Stimulated activated CD8-positive, alpha-beta memory T cell treated with anti-CD3 and anti-CD28 coated beads, Interleukin-7, amount 100 ng/mL, for 1 hour (primary cell): ENCODE measurements at places on chromosomes 2 and 18.

DNA sequence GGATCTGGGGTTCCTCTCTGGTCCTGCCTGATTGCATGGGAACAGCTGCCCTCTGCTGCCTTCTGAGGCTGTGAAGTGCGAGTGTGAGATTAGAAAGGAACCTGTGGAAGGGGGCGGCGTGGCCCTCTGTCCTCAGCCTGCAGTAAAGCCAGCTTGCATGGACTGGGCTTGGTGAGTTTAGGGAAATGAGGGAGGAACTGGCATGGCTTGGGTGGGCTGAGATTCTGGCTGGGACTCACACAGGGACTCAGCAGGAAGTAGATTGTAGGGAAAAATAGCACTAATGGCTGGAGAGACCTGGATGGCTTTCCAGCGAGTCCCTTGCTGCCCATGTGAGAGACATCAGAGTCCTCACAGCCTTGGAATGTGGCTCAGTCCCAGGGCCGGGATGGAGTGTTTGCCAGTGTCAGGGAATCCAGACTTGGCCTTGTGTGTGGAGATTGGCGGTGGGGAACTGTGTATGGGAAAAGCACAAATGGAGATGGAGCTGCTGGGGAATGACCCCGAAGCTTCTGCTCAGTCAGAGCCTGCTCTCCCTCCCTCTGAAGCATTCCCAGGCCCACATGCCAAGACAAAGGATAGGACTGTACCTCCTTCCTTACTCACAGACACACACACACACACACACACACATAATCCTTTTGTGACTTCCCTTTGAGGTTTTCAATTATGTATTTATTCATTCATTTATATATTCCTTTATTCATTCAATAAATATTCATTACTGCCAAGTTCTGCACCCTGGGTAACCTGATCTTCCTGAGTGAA, 115.4 kb downstream of the ACAA2 start:
- no peak for DNase-seq

DNA sequence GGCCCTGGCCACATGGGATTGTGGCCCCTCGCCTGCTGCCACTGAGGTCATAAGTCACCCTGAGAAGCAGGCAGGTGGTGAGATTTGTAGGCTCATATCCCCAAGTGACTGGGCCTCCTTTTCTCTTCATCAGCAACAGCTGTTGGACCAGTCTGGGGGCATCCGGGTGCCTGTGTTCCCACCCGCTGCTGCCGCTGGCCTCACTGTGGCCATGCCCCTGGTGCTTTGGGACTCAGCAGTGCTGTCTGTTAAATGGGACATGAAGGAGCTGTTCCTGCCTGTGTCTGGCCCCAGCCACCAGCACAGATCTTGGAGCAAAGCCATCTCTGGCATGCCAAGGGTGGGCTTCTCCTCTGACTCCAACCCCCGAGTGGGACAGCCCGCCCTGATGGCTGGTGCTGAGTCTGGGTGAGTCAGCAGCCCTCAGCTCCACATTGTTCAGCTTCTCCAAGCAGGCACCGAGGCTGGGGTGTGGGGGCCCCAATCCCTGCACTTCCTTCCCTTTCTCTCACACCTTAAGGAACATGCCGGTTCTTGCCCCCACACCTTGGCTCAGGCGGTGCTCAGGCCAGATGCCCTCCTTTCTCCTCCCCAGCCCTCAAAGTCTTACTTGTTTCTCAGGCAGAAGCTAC, 207.9 kb downstream of the GLI2 start:
- no peak for DNase-seq

DNA sequence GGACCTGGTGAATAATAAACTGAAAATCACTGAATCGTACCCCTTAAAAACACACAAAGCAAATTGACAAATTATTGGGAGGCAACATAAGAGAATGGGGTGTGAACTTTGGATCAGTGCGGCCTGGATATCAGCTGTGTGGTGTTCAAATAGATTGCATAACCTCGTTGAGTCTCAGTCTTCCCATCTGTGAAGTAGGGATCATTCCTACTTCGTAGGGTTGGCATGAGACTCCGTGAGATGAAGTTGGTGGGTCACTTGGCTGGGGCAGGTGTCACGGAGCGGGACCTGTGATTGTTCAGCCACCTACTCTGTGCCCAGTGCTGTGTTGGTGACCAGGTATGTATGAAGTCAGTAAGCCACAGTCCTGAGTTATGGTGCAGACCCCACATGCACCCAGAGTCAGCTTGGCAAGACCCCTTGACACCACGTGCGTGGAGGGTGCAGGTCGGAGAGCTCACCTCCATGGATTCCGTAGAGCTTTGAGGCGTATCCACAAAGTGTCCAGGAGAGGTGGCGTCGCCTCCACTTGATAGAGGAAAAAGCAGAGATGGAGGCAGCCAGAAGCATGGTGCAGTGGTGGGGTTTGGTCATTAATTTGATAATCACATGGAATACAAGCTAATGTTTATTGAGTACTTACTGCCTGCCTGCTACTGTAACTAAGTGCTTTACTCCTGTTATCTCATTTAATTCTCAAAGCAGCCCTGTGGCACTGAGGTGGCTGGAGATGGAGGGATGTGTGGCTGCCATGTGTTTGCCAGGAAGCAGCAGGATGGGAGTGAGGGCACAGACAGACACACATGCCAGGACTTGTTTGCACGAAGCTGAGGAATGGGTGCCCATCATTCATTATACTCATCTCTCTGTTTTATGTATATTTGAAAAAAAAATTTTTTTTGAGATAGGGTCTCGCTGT, 35.8 kb downstream of the HPCAL1 start:
- DNase-seq = no peak

DNA sequence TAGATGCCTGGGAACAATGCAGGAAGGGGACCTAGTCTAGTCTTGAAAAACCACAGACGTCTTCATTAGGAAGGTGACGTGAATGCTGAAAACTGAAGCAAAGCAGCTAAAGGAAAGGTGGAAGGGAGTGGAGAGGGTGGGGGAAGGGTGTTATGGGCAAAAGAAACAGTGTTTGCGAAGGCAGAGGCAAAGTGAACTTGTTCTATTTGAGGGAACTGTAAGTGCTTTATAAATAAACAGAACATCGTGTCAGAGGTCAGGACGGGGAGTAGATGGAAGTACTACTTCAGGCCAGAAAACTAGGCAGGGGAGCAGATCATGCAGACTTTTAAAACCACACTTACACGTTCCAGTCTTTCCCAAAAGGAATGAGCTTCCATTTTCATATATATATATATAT, 57.8 kb downstream of the FASTKD2 start:
- no peak for DNase-seq

DNA sequence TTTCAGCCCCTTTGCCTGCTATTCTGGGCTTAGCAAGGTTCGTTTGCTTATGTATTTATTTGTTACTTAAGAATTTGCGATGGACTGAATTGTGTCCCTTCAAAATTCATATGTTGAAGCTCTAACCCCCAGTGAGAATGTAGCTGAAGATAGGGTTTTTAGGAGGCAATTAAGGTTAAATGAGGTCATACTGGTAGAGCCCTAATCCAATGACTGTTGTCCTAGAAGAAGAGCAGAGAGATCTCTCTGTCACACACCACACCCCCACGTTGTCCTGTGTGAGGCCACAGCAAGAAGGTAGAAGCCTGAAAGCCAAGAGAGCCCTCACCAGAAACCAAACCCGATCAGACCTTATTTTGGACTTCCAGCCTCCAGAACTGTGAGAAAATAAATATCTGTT, 66.7 kb downstream of the KIAA1328 start:
- no peak for DNase-seq

- no peak for DNase-seq
Measured at GRCh38 chr2:207432453-207432852, 97.3 kb upstream of the CREB1 start.

DNA sequence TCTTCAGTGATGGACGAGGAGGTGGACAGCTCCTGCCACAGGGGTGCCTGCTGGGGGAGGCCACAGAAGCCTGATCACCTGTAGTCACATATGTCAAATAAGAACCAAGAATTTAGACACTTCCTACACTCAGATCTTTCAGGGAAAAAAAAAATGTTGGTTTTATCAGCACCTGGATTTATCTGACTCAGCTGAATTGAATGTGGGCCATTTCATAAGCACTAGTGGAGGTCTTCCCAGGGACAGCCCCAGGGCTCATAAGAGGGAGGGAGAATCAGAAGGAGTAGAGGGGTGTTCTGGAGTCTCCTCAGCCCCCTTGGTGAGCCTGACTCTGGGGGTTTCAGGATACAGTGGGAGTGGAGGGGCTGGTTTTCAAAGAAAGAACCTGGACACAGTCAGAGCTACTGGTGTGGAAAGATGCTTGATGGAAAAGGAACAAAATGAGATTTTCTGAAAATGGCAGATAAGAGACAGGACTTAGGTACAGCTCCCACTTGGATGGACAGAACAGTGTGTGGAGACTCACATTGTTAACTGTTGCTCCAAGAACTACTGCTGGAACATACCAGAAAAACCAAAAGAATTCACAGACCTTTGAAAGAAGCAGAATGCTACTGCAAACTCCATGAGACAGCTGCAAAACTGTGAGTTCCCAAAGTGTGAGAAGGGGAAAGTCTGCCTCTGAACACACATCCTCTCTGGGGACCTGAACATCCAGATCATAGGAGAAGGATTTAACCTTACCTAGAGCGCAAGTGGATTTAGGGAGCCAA, 45.4 kb downstream of the LCT start:
- DNase-seq = no peak

DNA sequence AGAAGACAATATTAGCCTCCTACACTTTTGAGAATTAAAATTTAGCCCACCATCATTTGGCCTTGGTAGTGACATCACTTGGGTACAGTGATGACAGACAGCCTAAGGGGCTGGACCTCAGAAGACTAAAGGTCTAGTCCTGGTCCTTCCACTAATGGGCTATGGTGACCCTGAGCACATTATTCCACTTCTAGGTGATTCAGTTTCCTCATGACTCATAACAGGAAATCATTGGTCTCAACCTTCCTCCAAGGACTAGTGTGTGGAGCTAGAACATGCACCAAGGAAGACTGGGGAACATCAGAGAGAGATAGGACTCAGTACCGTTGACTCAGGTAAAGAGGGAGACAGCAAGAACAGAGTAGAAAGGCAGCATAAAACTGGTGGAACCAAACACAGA, 64.0 kb downstream of the TFCP2L1 start:
- no peak for DNase-seq

GRCh38 chr2:36886664-36887063, 79.7 kb downstream of the STRN start:
- DNase-seq = no peak

DNA sequence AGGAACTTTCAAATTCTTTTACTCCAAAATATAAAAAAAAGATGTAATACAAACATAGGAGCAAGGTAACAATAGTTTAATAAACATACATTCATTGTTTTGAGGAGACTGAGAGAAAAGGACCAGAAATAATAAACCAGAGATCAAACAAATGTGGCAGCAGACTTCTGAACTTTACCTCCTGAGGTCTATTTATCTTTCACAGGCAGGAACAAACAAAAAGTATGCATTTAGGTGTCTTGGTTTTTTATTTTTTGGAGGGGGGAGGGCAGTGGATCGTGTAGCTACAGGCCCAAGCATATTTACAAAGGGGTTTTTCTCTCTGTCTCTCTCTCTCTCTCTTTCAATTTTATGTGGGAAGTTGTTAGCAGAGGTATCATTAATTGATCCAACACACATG, 5.6 kb downstream of the PPP4R1 start:
- DNase-seq = no peak
